Psoas muscle (tissue), 8 donors: ENCODE measurements at places on chromosomes 4 and X.

DNA sequence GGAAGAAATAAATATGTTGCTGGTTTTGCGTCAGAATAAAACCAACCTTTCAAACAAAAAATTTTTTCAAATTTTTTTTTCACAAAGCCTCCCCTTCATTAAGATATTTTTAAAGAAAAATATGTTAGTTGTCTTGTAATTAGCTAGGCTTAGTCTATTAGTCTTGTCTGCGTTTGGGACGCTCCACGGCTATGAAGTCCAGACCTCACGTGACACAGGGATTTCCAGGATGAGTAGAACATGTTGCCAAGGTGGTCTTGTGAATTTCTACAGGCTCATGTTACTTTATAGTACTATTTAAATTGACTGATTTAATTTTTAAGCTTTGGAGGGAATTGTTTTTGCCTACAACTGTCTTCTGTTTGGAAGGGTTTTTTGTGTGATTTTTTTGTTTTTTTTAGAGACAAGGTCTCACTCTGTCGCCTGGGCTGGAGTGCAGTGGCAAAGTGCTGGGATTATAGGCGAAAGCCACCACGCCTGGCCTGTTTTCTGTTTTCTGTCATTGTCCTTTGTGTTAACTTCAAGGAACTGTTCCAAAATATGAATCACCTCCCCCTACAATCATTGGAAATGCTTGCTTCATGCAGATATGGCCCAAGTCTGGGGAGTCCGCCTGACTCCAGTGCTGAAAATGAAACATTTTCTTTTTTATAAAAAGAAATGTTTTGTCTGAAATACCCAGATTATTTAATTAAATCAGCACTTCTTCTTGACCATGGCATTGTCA, 26.2 kb downstream of the TMEM144 start:
- no peak for DNase-seq

DNA sequence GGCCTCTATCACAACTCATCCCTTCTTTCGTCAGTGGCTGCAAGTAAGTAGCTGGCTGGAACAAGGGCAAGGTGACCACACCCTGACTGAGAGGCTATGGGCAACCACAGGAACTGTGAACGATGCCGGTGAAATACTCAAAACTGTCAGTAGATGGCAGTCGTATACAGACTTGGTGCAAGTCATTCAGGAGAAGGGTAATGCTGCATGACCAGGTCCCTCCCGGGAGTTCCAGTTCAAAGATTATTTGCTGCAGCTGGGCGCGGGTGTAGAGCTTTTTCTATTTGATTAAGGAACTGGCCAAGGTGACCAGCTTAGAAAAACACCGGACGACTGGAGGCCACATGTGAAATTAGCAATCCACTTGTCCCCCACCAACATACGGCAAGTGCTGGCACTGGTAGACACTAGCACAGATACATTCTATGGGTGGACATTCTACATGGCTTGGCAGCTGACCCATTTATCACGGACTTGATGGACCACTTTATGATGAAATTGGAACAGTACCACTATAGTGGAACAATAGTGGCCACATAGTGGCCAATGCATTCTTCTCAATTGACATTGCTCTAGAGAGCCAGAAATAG, 726.6 kb downstream of the TRAM1L1 start:
- no peak for DNase-seq

- DNase-seq, result no peak
Observed at GRCh38 chr4:175745329-175745728, 66.7 kb downstream of the GPM6A start.

DNA sequence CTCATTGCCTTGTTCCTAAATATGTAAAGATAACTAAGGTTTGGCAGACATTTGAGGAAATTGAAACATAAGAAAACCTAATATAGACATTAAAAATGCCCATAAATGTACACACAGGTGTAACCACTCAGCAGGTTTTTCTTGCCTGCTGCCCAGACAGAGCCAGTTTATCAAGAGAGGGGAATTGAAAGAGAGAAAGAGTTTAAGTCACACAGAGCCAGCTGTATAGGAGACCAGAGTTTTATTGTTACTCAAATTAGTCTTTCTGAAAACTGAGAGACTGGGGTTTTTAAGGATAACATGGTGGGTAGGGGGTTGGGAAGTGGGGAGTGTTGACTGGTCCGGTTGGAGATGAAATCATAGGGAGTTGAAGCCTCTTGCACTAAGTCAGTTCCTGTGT, 119.0 kb downstream of the CFAP299 start:
- DNase-seq, result no peak

- no peak for DNase-seq
Observed at GRCh38 chr4:137510557-137511265, 21.6 kb downstream of the PCDH18 start.

GRCh38 chr4:40587826-40588225, 41.8 kb downstream of the RBM47 start:
- no peak for DNase-seq

DNA sequence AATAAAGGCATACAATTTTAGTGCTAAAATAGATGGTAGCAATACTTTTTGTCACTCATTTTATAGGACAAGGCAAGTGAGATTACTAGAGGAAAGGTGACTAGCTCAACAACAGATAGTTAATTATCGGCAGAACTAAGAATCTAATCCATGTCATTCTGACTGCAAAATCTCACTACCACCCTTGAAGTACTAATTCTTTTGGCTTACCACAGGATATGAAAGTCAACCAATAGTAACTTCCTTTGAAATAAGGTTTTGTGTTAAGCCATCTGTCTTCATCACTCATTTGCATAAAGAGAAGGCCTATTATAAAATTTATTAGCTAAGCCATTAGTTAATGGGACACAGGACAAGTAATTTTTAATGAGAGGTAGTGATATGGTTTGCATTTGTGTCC, 25.3 kb upstream of the ZMAT1 start:
- no peak for DNase-seq

DNA sequence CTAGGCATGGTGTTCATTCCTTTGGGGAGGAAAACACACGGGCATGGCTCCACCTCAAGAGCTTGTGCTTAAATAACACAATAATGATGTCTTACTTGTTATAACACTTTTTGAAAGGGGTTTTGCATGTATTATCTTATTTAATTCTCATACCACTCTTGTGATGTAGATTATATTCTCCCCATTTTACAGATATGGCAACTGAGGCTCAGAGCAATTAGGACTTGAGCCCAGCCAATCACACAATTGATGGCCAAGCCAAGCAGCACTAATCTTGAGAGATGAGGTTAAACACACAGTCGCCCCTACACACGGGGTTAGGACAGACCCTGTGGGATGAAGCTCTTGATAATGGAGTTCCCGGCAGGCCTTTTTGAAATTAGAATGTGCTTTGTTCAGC, 45.1 kb downstream of the BCORL1 start:
- DNase-seq, result no peak

- DNase-seq, result no peak
Observed at GRCh38 chr4:155974996-155975395, 21.3 kb upstream of the CTSO start.

GRCh38 chr4:10629394-10629793, 55.2 kb downstream of the CLNK start:
- DNase-seq, result no peak

DNA sequence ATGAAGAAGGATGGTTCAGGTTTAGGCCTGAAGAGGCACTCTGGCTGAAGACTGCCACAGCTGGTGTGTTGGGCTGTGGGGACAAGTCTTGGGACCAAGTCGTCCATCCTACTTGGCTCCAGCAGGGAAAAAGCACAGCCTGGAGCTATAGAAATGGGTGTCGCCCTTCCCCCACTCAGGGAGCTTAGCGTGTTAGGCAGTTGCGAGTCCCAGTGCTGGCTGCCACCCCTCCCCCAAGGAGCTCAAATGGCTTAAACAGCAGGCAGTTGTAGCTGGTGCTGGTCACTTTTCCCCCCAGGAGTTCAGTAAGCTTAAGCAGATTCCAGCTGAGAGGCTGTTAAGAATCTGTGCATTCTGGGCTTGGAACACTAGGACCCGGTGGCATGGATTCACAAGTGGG, 319.5 kb upstream of the POF1B start:
- DNase-seq, result no peak

- DNase-seq, result no peak
Observed at GRCh38 chr4:126215759-126216158, 901.0 kb downstream of the FAT4 start.

GRCh38 chr4:153206534-153206933, 2.3 kb downstream of the TRIM2 start:
- DNase-seq, result no peak

- DNase-seq, result no peak
Observed at GRCh38 chr4:133058701-133059100, 90.4 kb upstream of the PCDH10 start.
